ENCODE measurements at places on chromosomes 16 and 17.

GRCh38 chr16:68802190-68802589 lies 41.1 kb upstream of the TANGO6 start:
- peak; percentile 94 for DNase-seq

- no peak for DNase-seq
Measured at GRCh38 chr17:80905586-80906230, 85.9 kb upstream of the CHMP6 start.

GRCh38 chr17:41512546-41513167 lies 6.0 kb downstream of the KRT15 start:
- no peak for DNase-seq

DNA sequence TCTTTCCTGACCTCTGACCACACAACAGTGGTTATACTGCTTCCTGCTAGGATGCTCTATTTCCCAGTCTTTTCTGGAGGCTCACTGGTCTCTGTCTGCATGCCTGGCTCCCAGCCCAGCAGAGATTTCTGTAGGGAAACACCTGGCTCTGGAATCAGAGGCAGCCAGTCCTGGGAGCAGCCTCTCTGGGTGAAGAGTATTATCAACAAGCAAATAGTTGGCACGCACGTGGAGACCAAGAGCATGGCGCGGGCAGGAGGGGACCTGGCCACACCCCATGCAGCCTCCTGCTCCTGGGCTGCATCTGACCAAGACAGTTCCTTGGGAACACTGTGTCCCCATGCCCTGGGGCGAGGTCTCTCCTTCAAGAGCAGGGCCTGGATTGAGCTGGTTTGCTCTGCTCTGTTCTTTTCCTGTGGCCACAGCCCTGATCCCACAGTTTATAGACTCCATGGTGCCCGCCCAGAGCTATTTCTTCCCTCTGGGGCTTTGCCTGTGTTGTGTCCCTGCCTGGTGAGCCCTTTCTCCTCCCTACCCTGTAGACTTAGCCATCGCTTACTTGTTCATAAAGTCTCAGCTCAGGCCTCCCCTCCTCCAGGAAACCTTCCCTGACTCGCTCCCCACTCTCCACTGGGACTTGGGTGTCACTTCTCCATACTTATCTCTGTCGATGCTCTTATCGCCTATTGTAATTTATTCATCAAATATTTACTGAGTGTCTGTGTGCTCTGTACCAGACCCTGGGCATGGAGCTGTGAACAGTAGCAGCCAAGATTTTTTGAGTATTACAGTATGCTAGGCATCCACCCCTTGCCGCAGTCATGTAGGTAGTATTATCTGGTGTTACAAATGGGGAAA lies 60.6 kb downstream of the SCNN1B start:
- DNase-seq, result peak; percentile 41

GRCh38 chr16:72384651-72385050 lies 212.7 kb upstream of the PMFBP1 start:
- no peak for DNase-seq

GRCh38 chr17:78475211-78475610 lies 96.8 kb downstream of the PGS1 start:
- DNase-seq, result no peak

GRCh38 chr16:65024767-65025178 lies 97.1 kb downstream of the CDH11 start:
- DNase-seq, result peak; percentile 17

DNA sequence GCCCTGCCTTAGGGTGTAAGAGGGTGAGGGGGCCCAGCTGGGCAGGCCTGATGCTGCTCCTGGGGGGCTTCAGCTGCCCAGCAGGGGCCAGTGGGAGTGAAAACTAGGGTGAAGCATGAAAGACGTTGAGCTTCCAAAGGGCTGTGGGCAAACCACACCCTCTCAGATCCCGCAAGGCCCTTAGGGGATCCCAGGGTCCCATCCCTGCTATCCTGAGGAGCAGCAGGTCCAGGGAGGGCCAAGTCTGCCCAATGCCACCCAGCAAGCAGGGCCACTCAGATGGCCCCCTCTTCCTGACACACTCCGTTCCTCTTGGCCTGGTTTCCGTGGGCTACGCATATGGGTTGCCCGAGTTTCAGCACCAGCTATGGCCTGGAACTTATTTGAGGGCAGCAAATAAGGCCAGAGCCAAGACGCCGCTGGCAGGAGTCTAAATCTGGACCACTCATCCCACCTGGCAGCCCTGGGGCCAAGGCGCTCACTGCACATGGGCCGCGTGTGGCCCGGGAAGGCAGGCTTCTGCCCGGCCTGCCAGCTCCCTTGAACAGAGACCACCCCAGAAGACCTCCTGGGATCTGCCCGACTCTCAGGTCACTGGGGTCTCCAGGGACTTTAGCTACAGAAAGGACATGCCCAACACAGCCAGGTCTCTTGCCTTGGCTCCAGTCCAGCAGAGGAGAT lies 4.2 kb downstream of the ATP2A3 start:
- no peak for DNase-seq

GRCh38 chr17:79555543-79555942 lies 55.3 kb downstream of the RBFOX3 start:
- DNase-seq, result no peak

DNA sequence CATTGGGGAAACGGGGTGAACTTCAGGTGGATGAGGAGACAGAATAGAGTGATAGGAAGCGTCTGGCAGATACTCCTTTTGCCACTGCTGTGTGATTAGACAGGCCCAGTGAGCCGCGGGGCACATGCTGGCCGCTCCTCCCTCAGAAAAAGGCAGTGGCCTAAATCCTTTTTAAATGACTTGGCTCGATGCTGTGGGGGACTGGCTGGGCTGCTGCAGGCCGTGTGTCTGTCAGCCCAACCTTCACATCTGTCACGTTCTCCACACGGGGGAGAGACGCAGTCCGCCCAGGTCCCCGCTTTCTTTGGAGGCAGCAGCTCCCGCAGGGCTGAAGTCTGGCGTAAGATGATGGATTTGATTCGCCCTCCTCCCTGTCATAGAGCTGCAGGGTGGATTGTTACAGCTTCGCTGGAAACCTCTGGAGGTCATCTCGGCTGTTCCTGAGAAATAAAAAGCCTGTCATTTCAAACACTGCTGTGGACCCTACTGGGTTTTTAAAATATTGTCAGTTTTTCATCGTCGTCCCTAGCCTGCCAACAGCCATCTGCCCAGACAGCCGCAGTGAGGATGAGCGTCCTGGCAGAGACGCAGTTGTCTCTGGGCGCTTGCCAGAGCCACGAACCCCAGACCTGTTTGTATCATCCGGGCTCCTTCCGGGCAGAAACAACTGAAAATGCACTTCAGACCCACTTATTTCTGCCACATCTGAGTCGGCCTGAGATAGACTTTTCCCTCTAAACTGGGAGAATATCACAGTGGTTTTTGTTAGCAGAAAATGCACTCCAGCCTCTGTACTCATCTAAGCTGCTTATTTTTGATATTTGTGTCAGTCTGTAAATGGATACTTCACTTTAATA lies 7.0 kb upstream of the TMEM235 start:
- no peak for DNase-seq

DNA sequence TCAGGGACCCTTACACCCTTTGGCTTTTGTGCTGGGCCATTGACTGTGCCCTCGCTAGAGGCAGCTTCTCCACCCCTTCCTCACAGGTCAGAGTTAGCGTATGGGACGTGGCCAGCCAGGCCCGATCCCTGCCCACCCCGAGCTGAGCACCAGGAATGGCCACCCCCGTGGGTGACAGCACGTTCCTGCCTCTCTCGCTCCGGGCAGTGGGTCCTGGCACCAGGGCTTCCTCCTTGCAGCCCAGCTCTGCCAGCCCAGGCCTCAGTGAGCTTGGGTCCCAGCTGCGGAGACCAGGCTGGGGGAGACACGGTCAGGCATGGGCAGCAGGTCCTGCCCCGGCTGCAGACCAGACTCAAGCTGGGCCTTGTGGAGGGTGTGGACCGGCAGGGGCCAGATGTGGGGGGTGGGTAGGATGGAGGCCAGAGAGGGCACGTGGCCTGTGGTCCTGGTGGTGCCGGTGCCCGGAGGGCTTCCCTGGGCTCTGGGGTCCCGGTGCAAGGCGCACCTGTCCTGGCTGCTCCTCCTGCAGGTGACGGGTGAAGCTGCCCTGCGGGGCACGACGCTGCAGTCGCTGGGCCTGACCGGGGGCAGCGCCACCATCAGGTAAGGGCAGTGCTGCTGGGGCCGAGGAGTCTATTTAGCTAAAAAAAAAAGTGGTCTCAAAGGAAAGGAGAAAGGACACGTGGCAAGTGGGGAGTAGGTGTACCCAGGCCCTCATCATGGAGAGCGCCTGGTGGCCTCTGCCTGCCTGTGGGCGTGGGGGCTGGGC lies 18.2 kb downstream of the ASPSCR1 start:
- DNase-seq, result no peak

GRCh38 chr16:75621170-75621477 lies 2.0 kb downstream of the ADAT1 start:
- peak; percentile 21 for DNase-seq

DNA sequence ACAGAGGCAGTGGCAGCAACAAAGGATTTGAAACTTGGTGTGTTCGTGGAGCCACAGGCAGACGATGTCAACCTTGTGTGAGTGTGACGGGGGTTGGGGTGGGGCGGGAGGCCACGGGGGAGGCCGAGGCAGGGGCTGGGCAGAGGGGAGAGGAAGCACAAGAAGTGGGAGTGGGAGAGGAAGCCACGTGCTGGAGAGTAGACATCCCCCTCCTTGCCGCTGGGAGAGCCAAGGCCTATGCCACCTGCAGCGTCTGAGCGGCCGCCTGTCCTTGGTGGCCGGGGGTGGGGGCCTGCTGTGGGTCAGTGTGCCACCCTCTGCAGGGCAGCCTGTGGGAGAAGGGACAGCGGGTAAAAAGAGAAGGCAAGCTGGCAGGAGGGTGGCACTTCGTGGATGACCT lies 25.5 kb downstream of the STH start:
- no peak for DNase-seq

DNA sequence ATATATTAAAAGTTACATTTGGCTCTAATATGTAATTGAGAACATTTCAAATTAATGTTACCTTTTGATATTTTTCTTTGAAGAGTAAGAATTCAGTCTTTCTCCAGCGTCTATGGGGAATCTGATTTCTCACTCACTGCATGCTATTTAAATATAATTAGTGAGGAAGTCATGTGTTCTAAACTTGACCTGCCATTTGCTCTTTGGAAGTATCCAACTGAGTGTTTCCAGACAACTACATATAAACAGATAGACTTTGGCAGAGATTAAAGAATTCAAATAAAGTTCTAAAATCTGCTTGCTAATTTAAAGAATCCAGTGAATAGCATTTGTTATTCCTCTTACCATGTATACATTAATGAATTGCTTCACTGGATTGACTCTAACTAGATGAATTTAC lies 23.5 kb downstream of the OMG start:
- DNase-seq, result no peak

GRCh38 chr17:81940538-81941483 lies 3.7 kb upstream of the PYCR1 start:
- DNase-seq, result no peak

GRCh38 chr17:33209671-33210070 lies 83.4 kb downstream of the ASIC2 start:
- no peak for DNase-seq

DNA sequence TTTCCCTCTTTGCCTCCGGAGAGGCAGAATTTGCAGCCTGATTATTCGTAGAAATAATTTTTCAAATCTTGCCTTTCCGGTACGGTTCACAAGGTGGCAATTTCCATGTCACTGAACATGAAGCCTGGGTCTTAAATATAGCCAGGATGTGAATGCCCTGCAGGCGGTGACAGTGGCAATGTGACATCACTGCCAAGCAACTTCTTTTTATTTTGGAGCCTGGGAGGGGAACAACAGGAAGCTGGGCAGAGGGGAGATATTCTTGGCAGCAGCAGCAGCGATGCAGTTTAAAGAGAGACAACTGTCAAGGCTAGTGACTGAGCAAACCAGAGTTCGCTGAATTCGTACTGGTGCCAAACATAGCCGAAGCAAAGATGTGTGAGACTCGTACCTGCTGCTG lies 171.1 kb downstream of the SNX29 start:
- no peak for DNase-seq

- DNase-seq, result no peak
Measured at GRCh38 chr16:1261131-1261892, 5.4 kb downstream of the TPSD1 start.

- no peak for DNase-seq
Measured at GRCh38 chr16:78706637-78707036, 607.2 kb downstream of the WWOX start.

DNA sequence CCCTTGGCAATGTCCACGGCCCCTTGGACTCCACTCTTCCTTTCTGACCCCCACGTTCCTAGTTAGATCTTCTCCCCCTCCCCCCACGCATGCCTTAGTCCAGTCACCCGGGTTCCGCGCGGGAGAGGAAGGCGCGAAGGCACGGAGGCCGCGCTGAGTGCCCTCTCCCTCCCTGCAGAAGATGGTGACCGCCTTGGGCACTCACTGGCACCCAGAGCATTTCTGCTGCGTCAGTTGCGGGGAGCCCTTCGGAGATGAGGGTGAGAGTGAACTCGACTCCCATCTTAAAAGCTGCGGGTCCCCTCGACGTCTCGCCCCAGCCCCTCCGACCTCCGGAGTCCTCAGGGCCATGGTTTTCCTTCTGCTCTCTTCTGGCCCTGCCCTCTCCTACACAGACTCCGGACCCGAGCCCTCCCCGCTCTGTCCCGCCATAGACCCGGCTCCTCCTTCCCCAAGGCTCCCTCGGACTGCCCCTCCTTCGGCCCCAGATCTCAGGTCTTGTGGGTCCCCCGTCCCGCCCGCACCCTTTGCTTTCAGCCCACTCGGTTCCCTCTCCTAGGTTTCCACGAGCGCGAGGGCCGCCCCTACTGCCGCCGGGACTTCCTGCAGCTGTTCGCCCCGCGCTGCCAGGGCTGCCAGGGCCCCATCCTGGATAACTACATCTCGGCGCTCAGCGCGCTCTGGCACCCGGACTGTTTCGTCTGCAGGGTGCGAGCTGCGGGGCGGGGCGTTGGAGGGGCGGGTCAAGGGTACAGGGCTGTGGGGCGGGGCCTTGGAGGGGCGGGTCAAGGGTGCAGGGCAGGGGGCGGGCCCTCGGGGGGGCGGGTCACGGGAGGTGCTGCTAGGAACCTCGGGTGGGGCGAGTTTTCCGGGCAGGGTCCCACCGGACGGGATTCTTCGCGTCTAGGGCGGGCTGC lies 4.6 kb downstream of the TGFB1I1 start:
- DNase-seq, result no peak

DNA sequence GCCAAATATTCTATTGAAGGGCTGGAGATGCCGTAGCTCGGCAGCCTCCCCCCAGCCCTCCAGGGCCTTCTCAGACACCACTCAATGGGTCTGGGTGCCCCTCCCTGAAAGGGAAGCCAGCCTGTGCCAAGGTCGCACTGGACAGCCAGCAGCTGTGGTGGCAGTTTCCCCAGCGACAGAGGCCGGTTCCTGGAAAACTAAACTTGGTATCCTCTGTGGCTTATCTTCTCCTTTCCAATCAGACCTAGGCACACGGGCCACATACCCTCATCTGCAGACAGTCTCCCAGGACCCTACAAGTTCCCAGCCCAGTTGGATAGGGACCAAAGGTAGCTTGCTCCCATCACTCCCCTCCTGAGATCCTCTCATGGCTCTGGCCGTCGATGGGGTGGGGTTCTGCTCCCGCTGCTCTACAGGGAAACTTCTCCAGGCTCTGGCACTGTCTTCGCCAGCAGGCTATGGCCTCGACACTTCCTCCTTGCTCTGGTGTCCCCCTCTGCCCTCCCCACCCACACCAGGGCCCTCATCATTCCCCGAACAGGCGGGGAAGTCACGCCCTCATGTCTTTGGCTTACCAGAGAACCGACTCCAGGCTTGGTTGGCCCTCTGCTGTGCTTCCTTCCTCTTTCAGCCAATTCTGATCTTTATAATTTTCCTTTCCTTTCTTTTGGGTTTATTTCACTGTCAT lies 18.3 kb upstream of the IL21R start:
- DNase-seq, result no peak

Data from A172 (cell line).